A673 (cell line): ENCODE measurements at places on chromosomes 13 and 19. TPM values are rescaled to one million over a fixed set of nuclear protein-coding genes. Genes with fewer than 3 reads are reported as not detected.

DNA sequence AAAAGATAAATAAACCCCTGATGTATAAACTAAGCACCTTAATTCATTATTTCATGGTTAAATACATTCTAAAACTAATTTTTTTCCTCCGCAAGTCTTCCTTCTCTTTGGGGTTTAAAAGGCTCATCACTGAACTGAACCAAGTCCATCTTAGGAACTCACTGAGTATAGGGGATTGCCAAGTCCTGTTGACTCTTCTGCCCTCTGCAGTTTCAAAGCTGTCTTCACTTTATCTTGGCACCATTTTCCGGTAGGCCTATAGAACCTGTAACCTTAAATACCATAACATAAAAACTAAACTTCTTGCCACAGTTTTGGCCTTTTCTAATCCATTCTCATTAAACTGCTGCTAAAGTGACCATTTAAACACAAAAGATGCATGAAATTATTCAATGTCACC, 66.5 kb upstream of the USPL1 start:
- peak; percentile 56 for DNase-seq

GRCh38 chr13:41767801-41768200, 193.1 kb downstream of the VWA8 start:
- DNase-seq, result peak; percentile 31

GRCh38 chr13:75839406-75839805, 203.3 kb downstream of the LMO7 start:
- no peak for DNase-seq

The ZNF610 gene
- 2.3 and 3.4 TPM in 2 replicates for total RNA-seq

The CNN2 gene
- 112 and 146 TPM in 2 replicates for total RNA-seq
